Stimulated activated CD8-positive, alpha-beta memory T cell treated with anti-CD3 and anti-CD28 coated beads, Interleukin-7, amount 100 ng/mL, for 24 hours (primary cell): ENCODE measurements at places on chromosomes 1 and 21.

DNA sequence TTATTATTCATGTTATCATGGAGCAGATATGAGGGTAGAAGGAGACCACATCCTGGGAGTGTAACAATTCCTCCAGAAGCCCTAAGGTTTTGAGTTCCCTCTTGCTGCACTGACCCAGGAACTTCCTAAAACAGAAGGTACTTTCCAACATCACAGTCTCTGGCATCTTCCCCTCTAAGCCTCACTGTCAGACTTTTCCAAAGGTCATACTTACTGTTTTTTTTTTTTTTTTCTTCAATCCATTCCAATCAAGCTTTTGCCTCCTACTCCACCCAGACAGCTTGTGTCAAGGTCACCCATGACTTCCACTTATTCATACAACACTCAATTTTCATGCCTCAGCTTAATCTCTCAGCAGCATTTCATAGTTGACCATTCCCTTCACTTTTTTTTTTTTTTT, 18.4 kb upstream of the UQCRHL start:
- no peak for DNase-seq

- DNase-seq, result no peak
Measured at GRCh38 chr1:84721152-84721551, 30.9 kb upstream of the SSX2IP start.

DNA sequence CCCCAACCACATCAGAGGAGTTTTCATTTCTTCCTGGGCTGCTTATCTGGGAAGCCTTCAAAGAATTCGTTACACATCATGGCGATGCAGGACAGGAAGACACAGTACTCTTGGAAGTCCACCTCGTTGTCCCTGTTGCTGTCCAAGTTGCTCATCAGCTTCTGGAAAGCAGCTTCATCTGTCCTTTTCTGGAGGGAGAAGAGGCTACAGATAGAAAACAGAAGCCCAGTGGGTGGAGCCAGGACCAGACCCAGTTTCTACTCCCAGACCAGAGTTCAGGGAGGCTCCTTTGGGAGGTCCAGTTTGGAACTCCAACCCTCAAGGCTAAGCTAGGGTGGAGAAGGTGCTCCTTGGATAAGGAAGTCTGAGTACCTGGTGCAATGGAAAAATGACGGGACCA, 1.9 kb downstream of the S100A4 start:
- no peak for DNase-seq

GRCh38 chr1:20028125-20028524, 41.9 kb upstream of the PLA2G5 start:
- DNase-seq, result no peak

GRCh38 chr1:26664802-26665201, 31.0 kb upstream of the ARID1A start:
- DNase-seq, result no peak

DNA sequence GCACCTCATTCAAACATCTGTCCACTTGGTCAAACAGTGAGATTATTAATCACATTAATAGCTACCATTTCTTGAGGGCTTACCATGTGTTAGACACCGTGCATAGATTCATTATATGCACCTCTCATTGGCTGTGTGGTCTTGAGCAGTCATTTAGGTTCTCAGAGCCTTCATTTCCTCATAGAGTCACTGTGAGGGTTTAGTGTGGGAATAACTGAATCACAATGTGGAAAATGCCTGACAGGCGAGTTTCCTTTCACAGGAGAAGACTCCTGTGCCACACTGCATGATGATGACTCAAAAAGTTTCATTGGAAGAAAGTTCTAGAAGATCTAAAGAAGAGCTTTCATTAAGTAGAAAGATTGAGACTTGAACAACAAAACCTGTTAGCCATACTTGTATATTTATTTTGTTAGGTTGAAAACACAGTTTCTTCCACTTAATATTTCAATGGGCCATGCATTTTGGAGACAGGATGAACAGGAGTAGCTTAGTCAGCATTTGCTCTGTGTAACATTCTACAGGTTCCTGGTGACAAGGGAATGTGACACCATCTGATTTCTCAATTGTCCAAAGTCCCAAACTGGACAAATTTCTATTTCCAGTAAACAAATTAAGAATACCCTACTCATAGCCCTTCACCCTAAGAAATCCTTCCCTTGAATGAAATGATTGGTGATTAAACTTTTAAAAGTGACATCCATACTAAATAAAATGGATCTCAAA, 45.7 kb downstream of the FYB2 start:
- no peak for DNase-seq
